Glomerular endothelial cell (primary cell): ENCODE measurements at places on chromosomes 5 and 9. TPM values are rescaled to one million over a fixed set of nuclear protein-coding genes. Genes with fewer than 3 reads are reported as not detected.

- no peak for DNase-seq
Observed at GRCh38 chr5:159212657-159213462, 3.5 kb upstream of the RNF145 start.

DNA sequence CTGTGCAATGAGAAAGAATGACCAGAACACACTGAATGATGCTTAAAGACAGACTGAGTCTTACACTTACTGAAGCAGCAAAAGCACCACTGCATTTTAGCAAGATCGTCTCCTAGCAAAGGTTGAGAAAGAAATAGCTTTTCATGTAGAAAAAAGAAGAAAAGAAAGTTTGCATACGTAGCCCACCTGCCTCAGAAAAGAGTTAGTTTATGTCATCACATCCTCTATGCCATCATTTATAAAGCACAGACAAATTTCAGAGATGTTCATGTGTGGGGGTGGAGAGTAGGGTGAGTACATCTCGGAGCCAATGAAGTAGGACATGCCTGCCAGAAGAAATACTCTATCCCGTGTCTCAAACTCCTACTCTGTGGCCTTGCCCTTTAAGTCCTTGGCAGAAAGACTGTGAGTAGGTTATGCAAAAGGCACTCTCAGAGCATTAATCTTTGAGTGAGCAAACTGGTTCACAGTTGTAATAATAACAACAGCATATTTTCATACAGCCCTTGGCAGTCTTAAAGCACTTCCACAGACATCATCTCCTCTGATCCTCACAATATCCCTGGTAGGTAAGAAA is 22.4 kb downstream of the NRG2 start:
- DNase-seq = no peak

DNA sequence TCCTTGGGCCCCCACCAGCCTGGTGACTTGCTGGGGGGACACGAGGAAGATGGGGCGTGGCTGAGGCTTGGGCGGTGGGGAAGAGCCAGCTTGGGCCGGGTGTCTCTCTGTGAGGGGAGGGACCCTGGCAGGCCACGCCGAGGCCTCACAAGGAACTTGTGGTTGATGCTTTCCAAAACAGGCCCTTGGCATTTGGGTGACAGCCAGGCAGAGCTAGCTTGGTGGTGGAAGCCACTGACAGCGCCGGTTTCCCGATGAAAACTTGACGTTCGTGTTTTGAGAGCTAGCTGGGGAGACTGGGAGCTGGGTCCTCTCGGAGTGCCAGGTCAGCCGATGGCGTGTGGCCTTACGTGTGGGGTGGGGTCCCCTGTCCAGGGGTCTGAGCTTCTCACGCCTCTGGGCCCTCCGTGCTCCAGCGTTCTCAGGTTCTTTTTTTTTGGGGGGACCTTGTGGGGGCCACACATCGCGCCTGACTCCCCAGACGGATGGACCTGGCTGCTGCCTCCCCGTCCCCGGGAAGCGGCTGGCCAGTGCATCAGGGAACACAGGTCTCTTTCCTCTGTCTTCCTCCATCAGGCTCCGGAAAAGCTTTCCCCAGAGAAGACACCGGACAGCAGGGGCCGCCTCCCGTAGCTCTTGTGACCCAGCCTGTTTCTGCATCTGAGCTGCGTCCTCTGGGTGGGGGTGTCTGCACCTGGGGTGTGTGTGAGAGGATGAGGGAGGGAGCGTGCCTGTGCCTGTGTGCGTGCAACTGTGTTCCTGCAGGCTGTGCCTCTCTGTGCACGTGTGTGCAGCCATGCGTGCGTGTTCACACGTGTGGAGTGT is 129.3 kb upstream of the LPCAT1 start:
- no peak for DNase-seq

DNA sequence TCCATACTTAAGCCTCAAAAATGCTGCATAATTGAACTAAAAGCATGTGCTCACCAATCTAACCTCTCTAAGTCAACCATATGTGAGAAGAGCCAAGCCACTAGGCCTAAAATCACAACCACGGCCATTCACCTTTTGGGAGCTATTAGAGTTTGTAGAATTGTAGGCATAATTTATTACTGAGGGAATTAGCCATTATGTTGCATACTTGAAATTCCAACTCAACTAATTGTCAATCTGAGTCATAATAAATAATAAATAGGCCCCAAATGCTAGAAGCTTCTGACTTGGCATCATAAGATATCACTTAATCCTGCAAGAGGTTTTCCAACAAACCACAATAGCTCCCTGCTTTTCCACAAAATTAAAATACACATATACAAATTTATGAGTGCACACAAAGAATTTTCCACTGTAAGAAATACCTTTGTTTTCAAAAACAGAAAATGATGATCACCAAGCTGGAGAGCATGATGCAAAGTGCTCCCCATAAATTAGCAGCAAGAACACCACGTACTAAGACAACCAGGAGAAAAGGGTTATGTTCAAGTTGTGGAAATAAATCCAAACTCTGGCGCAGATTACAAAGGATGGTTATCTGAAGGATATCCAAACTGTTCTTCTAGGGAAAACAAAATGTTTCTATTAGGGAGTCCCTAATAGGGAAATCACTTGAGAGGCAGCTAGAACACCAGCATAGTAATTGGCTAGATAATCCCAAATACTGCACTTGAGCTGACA is 250.0 kb upstream of the SLC30A5 start:
- DNase-seq = no peak

DNA sequence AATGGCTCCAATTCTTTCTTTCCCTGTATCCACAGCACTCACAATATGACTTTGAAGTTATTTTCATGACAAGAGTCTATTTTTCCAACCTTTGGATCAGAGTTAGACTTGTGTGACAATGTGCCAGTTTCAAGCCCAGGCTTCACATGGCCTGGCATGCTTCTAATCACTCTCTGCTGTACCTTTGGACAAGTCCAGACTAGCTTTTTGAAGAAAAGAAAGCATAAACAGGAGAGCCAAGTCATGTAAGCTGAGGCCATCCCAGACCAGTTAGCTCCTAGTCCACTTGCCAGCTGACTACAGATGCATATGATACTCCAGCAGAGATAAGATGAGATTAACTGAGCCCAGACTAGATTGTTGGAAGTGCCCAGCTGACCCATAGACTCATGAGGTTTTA is 513.6 kb upstream of the C9orf72 start:
- no peak for DNase-seq

- no peak for DNase-seq
Observed at GRCh38 chr5:151618907-151619306, 27.8 kb upstream of the FAT2 start.

GRCh38 chr5:135650081-135650480 is 71.3 kb upstream of the CXCL14 start:
- DNase-seq = no peak

DNA sequence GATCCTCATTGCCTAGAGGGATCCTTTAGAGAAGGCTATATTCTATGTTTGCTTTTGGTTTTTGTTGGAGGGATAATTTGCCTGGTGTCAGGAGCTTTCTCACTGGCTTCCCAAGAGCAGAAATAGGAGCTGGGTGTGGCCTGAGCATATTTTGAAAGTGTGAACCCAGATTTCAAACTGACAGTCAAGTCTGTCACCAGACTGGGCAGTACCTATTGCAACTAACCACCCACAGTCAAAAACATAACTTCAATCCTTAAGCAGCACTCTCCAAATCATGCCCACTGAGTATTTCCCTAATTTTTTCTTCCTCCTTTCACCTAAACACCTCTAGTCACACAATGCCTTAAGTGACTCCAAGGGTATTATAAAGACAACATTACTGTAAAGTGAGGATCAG is 278.4 kb downstream of the EBF1 start:
- no peak for DNase-seq

GRCh38 chr5:74500110-74500917 is 140.2 kb downstream of the ENC1 start:
- DNase-seq = no peak

DNA sequence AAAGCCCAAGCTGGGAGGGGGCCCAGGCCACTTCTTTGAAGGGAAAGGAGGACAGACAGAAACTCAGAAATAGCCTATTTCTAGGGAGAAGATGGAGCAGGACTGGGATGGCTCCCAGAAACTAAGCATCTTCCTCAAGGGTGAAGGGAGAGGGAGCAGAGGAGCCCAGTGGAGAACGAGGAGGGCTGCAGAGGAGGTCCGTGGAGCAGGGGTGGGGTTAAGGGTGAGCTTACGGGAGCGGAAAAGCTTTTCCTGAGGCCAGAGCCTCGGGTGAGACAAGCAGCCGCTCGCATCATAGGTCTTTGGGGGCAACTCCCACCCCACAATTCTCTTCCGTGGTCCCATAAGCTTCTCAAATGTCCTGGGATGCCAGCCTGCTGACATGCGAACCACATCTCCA is 127.1 kb upstream of the PHYKPL start:
- no peak for DNase-seq

GRCh38 chr5:131379723-131380122 is 115.9 kb downstream of the CDC42SE2 start:
- peak; percentile 96 for DNase-seq

GRCh38 chr5:19261879-19262278 is 726.1 kb downstream of the CDH18 start:
- DNase-seq = no peak

DNA sequence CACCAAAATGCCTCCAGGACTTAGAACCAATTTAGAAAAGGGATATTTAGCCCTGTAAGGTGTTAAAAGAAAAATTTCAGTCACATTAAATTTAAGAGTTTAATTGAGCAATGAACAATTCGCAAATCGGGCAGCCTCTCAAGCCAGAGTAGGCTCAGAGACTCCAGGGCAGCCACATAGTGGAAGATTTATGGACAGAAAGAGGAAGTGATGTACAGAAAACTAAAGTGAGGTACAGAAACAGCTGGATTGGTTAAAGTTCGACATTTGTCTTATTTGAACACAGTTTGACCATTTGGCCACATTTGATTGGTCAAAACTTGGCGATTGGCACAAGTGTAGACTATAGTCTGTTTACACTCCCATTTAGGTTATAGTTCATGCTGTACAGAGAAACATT is 525.9 kb upstream of the ZNF608 start:
- DNase-seq = no peak

- DNase-seq = no peak
Observed at GRCh38 chr9:3526997-3527940, 1.5 kb upstream of the RFX3 start.

GRCh38 chr5:133821311-133821741 is 147.1 kb downstream of the C5orf15 start:
- DNase-seq = no peak

GRCh38 chr9:97271292-97271691 is 36.2 kb upstream of the CCDC180 start:
- no peak for DNase-seq

GRCh38 chr5:35089334-35090314 is 41.9 kb upstream of the AGXT2 start:
- no peak for DNase-seq

GRCh38 chr5:73160239-73160671 is 12.7 kb upstream of the TMEM174 start:
- no peak for DNase-seq

GRCh38 chr5:4929092-4929655 is 211.0 kb upstream of the ADAMTS16 start:
- DNase-seq = no peak

GRCh38 chr5:75055727-75056144 is 3.4 kb upstream of the GCNT4 start:
- no peak for DNase-seq

DNA sequence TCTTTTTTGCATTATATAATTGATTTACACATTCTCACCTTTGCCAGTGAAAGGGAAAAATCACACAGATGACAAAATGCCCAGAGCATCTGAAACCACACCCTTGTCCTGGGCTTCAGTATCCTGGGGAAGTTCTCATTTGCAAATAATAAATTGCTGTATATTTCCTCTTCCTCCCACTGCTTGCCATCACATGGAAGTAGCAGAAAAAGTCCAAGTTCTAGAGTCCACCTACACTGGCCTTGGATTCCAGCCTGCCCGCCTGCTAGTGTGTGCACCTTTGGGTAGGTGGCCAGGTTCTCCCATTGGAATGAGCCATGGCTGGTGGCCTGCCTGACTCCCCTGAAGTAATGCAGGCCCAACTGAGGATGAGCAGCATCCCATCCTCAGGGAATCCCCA is 149.4 kb downstream of the GADD45G start:
- no peak for DNase-seq

Gene PRSS3
- total RNA-seq = 26.7 and 26.8 TPM in 2 replicates

Gene SSNA1
- 91.8 and 109 TPM in 2 replicates for total RNA-seq

Gene PLCXD3
- not detected in 2 replicates for total RNA-seq

Gene TRIM36
- total RNA-seq = 2.4 and 3.7 TPM in 2 replicates

Gene MUSK
- not detected in 2 replicates for total RNA-seq

Gene RNF183
- total RNA-seq = not detected in 2 replicates

Gene C6
- total RNA-seq = 0.05 TPM in 1 of 2 replicates, not detected in the other

Gene GPSM1
- 41.9 and 45.0 TPM in 2 replicates for total RNA-seq

Gene TNFSF8
- total RNA-seq = not detected in 2 replicates

Gene PCDHGA12
- 10.5 and 23.0 TPM in 2 replicates for total RNA-seq

Gene FSTL4
- total RNA-seq = 0.18 TPM in 1 of 2 replicates, not detected in the other

Gene GZMA
- not detected in 2 replicates for total RNA-seq
